Vagina (tissue), 2 donors: ENCODE measurements at places on chromosomes 13 and 19.

DNA sequence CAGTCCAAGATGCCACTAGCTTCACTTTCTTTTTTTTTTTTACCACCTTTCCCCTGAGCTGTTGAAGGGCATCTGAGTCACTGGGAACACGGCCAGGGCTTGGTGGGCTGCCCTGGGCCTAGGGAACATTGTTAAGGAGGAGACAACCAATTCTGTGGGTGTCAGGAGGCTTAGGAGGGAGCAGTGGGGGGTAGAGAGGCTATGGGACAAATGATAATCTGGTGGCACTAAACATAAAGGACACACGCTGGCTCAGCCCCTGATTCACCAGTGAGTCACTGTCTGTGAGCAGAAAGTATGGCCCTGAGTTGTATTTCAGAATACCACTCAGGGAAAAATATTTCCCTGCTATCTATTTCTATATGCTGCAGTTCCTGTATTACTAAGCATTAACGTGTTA, 207.8 kb downstream of the DCLK1 start:
- no peak for DNase-seq

DNA sequence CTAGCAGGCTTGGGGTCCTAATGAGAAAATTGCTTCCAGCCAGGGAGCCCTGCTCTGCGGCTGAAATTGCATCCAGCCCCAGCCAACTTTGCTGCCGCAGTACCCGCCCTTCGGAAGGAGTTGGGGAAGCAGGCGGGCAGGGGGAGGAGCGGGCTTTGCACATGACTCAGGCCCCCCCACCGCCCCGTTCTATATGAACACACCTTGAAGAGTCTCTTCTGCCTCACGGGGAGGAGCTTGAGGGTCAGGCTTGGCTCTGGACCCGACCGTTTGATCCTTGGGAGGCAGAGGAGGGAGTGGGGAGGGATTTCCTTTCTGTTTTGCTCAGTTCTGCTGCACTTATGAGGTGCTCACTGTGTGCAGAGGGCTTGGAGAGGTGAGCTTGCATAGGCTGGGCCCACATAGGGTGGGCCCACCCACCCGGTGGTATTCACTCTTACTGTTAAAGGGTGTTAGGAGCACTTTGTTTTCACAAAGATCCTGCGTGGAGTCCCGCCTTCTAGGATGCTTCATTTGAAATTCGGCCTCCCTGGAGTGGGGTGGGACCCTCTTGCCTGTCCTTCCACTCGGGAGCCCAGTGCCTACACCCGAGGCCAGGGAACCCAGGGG, 46.5 kb downstream of the LYL1 start:
- DNase-seq: no peak

GRCh38 chr13:112956571-112957294, 12.3 kb upstream of the MCF2L start:
- DNase-seq: no peak

DNA sequence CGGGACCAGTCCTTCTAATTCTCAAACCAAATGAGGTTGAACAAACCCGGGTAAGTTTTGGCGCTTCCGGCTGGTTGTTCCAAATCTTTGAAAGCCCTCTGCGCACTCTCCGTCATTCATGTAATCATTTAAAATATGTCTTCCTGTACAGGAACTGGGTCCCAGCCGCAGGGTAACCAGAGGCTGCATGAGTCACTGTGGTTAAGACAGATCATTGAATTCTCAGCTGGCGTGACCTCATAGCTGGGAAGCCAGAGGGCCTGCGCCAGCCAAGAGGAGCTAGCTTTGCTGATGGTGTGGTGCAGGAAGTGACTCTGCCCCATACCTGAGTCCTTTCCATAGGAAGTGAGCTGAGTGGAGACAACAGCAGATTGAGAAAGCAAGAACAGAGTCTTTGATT, 135.2 kb downstream of the TSHZ3 start:
- DNase-seq: no peak

GRCh38 chr19:49558591-49558990, 21.8 kb downstream of the NOSIP start:
- DNase-seq: no peak

DNA sequence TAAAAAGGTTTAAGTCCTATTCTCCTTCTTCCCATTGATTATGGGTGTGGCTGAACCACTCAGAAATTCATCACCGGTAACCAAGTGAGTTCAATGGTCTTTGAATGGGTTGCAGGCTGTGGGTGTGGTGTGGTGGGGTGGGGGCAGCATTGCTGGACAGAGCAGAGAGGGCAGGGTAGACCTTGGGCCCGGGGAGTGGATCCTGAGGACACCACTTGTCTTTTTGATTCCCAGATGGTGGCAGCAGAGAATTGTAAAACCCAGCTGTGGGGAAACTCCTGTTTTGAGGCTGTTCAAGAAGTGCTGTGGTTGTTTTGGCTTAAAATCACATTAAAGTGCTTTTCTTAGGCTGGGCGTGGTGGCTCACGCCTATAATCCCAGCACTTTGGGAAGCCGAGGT, 45.8 kb upstream of the RGCC start:
- no peak for DNase-seq

DNA sequence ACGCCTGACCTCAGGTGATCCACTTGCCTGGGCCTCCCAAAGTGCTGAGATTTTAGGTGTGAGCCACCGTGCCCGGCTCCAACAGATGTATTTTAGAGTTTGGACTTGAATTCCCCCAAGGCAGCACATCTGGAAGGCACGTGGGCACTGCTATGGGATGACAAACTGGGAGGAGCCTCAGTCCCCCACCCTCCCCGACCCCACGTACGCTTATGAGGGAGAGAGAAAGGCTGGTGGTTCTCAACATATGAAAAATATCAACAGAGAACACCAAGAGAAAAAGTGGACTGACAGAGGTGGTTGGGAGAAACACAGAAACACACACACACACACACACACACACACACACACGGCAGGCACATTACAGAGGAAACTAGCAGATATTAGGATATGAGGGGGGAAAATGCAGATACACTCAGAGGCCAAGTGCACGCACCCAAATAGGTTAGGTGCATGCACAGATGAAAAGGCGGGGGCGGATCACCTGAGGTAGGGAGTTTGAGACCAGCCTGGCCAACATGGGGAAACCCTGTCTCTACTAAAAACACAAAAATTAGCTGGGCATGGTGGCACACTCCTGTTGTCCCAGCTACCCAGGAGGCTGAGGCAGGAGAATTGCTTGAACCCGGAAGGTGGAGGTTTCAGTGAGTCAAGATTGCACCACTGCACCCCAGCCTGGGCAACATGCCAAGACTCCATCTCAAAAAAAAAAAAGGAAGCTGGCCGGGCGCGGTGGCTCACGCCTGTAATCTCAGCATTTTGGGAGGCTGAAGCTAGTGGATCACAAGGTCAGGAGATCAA, 3.2 kb downstream of the STX10 start:
- DNase-seq: no peak

DNA sequence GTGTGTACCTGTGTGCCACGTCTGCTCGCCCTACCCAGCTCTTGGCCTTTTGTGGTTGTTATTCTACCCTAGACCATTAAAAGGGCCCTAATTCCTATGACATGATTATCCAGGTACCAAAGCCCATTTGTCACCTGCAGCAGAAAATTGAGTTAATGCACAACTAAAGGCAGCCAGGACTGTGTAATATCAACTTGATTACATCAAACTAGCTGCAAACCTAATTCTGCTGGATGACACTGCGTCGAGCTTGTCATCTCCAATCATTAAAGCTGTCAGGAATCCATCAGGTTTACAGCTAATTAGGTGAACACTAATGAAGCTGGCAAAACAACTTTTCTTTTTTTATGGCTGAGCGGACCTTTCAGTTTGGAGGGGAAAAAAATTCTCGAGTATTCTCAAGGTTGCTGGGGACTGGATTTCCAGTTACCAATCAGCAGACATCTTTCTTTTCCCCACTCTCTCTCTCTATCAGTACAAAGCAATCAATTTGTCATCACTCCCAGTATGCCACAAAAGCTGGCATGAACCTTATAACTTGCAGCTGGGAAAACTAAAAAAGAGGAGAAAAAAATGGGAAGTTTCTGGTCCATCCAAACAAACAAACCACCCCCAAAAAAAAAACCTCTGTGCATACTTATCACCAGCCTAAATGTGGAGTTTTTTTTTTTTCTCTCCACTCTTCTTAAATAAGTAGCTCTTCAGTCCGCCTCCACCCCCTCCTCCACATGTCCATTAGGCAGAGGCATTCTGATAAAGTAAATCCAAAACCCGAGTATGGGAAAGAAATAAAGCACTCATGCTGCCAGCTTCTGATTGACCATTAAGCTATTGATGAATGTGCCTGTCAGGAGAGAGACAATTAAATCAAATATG, 2.8 kb downstream of the TSHZ3 start:
- DNase-seq: no peak

- no peak for DNase-seq
These were observed 252.1 kb downstream of the DCT start for GRCh38 chr13:94227255-94227879.

DNA sequence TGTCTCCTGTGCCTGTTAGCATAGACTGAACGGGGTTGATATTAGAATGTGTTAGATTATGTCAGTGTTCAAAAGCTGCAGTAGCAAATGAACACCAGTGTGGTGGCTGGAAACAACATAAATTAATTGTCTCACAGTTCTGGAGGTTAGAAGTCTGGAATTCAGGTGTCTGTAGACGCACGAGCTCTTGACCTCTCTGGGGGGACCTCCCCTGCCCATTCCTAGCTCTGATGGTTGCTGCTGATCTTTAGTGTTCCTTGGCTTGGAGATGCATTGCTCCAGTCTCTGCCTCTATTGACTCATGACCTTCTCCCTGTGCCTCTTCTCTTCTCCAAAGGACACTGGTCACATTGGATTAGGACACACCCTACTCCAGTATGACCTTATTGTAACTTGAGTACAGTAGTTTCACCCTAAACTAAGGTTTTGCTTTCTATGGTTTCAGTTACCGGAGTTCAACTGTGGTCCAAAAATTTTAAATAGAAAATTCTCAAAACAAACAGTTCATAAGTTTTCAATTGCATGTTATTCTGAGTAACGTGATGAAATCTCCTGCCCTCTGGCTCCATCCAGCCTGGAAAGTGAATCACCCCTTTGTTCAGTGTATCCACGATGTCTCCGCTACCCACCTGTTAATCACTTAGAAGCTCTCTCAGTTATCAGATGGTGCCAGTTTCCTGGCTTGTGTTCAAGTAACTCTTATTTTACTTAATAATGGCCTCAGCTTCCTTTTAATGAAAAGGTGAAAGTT, 273.2 kb downstream of the MYO16 start:
- DNase-seq: no peak

DNA sequence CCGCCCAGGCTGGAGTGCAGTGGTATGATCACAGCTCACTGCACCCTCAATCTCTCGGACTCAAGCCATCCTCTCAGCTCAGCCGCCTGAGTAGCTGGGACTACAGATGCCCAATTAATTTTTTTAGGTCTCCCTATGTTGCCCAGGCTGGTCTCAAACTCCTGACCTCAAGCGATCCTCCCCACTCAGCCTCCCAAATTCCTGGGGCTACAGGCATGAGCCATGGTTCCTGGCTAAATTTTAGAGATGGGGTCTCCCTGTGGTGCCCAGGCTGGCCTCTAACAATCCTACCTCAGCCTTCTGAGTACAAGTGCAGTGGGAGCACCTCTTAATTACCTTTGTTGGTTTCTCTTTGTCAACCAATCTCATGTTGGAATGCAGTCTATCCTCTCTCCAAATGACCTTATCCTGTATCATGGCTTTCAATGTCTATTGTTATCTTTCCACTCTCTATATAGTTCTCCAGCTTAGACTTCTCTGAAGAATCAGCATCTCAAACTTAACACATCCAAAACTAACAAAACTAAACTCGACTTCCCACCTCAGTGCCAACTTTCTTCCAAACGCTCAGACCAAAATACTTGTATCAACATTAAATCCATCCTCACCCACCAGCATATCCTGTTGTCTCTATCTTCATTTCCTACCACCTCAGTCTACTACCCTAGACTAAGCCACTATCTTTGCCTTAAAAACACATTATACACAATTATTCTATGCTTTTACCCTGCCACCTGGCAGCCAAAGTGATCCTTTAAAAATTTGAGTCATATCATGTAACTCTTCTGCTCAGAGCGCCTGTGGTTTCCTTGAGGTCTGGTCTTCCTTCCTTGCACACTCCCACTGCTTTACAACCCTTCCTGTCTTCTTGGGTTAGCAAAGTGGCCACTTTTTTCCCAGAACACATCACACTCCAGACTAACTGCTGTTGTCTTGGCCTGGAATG, 6.7 kb downstream of the TPT1 start:
- no peak for DNase-seq

DNA sequence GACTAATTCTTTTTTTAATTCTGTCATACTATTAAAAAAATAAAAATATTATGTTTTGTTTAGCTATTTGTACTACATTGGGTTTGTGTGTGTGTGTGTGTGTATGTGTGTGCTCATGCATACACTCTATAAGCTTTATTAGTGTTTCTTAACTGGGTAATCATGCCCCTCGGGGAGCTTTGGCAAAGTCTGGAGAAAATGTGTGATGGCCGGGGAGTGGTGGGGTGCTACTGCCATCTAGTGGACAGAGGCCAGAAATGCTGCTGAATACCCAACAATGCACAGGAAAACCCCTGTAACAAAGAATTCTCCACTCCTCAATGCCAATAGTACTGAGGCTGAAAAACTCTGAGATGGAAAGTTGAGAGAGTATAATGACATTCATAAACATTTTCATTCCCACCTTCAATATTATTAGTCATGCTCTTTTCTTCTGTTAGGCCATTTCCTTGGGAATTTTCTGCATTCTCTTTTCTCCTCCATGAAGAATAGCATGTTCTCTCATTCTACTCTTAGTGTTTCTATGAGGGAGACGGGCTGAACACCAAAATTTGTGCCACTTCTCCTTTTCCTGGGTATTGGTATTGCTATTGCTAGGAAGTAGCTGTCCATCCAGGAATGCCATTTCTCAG, 157.3 kb downstream of the DNAJC3 start:
- DNase-seq: no peak

GRCh38 chr19:5914946-5915781, 1.1 kb downstream of the CAPS start:
- DNase-seq: no peak

DNA sequence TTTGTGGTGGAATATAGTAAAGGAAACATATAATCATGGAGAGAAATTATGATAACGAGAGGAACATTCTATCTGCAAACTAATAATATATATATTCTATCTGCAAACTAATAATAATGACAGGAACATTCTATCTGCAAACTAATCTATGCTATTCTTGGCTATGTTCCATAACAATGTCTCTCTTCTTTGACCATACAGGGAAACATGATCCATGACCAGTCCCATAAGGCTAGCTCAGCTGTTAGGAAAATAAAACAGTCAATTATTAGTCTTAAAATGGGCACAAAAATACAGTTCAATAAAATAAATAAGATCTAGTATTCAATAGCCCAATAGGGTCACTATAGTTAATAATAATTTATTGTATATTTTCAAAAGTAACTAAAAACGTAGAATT, 707.8 kb upstream of the PCDH20 start:
- DNase-seq: no peak
